ENCODE measurements at places on chromosomes 7 and 10.

- no peak for DNase-seq
Measured at GRCh38 chr10:27390681-27391080, 113.4 kb upstream of the RAB18 start.

- DNase-seq: no peak
Measured at GRCh38 chr10:68261132-68261856, 29.4 kb upstream of the ATOH7 start.

GRCh38 chr7:136914016-136914415, 45.6 kb downstream of the CHRM2 start:
- no peak for DNase-seq

- no peak for DNase-seq
Measured at GRCh38 chr7:126574276-126575250, 678.2 kb downstream of the GRM8 start.

GRCh38 chr10:53536322-53536721, 763.7 kb upstream of the MBL2 start:
- no peak for DNase-seq

All from stimulated activated CD8-positive, alpha-beta memory T cell treated with anti-CD3 and anti-CD28 coated beads, Interleukin-15, amount 100 ng/mL, for 4 hours (primary cell).